ENCODE measurements at places on chromosomes 4 and X.

GRCh38 chr4:169120624-169121023, 110.6 kb upstream of the CBR4 start:
- no peak for DNase-seq

- no peak for DNase-seq
Measured at GRCh38 chr4:165308606-165309005, 18.9 kb upstream of the MSMO1 start.

DNA sequence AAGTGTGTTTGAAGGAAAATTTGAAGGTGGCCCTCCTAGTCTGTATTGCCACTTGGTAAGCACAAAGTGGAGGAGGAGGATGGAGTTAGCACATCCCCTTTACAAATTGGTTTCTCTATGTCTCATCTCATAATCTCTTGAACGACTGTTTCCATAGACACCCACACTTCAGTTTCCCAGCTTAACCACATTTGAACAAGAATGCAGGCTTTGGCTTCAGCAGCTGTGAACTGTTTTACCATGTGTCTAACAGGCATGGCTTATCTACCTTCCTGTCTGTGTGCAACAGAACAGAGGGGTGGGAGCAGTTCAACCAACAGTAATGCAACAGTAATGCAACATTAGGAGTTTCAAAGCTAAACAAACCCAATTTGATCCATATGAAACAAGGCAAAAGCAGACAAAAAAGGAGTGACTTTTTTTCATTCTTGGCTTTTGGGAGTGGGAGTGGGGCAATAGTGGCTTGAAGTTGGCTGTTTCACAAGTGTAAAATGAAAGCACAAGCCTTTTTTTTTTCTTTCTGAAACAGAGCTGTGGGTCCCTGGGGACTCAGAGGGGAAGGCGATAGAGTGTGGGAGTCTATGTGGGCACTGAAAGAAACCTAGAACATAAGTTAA, 108.0 kb downstream of the ITM2A start:
- no peak for DNase-seq

- no peak for DNase-seq
Measured at GRCh38 chr4:177033632-177034031, 240.9 kb upstream of the VEGFC start.

GRCh38 chrX:151151665-151152267, 24.6 kb upstream of the GPR50 start:
- DNase-seq: no peak

DNA sequence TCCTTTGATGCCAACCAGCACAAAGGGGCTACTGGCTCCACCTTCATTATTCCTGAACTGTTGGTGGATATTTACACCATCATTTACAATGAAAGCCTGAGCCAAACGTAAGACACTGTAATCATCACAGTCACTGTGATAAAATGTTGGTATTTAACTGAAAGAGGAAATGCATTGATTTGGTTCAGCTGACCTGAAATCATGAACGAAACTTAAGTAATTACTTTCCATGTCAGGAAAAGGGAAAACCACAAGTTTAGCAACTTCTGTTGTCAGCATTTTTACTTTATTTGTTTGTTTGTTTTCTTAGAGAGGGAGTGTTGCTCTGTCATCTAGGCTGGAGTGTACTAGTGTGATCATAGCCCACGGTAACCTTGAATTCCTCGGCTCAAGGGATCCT, 247.8 kb upstream of the FAM47A start:
- DNase-seq: no peak

DNA sequence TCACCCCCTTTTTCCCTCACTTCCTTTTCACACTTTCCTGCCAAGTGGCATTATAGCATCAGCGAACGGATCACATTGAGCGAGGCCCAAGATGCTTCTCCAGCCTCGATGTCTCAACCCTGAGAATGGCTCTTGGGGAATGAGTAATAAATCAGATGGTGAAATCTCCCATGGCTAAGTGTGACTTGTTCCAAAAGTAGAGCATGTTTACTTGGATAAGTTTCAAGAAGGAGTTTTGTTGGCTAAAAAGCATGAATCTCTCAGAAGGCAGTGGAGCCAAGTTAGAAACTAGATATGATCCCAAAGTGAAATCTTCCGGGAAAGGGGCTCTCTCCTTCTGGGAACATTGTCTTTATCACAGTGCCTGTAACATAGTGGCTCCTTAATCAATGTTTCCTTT, 316.3 kb downstream of the CAMK2D start:
- no peak for DNase-seq

DNA sequence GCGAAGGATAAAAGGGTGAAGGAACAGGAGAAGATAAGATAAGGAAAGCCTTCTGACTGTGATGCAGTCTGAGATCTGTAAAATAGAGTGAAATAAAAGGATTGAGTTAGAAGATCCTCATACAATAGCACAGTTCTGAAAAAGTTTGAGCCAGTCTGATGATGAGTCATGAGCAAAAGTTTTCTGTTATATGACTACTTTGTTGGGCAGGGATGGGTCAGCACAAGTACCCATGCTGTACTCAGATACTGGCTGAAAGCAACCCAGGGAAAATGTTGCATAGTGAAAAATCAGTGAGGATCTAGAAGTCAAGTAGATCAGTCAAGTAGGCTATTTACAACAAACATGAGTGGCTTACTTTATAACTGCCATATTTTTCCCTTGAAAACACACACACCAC, 253.5 kb downstream of the PCDH10 start:
- no peak for DNase-seq

DNA sequence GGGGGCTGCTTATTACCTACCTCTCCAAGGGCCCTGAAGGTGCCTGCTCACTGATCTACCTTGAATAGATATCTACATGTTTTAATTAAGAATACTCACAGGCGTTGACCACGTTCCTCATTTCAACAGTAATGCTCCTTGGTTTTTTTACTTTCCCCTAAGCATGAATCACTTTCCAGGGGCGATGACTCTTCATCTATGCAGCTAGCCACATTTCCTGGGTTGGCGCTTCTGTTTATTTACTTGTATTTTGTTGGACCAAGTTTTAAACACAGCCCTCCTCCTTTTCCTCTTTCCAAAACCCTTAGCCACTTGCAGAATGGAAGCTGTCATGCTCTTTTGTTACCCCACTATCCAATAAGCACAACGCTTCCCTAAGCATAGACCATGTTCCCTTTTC, 50.8 kb downstream of the CBLL2 start:
- no peak for DNase-seq

DNA sequence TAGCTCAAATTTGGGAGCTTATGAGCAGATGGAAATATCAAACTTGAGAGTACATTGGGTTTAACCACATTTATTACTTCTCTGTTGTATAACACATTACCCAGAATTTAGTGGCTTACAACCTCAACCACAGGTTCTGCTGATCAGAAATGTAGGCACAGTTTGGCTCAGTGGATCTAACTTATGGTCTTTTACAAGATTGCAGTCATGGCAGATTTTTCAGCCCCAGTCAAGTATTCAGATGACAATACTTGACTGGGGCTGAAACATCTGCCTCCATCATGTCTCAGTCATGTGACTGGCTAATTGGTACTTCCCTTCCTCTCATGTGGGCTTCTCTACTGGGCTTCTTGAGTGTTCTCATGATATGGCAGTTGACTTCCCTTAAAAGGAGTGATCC, 44.0 kb upstream of the ADAD1 start:
- no peak for DNase-seq

GRCh38 chr4:81348778-81349094, 123.0 kb downstream of the RASGEF1B start:
- DNase-seq: no peak
